D721Med (cell line): ENCODE measurements at places on chromosomes 6 and 20.

DNA sequence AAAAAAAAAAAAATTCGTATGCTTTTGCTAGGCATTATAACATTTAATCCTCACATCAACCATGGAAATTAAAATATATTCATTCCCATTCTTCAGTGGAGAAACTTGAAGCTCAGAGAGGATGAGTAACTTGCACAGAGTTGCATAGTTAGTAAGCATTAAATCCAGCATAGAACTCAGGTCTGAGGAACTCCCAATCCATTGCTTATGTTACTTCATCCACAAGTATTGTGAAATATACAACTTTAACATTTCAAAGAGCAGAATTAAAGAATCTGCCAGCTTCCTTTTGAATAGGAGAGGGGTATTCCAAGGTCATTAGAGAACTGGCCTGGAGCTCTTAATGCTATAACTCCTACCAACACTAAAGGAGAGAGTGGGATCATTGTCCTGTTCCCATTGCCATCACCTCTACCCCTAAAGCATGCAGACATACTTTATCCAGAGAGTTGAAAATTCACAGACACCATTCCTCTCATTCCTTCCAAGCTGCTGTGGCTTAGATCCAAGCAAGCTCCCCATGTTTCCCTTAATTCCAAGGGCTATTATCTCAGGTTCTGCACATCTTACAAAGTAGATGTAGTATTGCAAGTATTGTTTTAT lies 91.9 kb downstream of the FLRT3 start:
- no peak for DNase-seq

DNA sequence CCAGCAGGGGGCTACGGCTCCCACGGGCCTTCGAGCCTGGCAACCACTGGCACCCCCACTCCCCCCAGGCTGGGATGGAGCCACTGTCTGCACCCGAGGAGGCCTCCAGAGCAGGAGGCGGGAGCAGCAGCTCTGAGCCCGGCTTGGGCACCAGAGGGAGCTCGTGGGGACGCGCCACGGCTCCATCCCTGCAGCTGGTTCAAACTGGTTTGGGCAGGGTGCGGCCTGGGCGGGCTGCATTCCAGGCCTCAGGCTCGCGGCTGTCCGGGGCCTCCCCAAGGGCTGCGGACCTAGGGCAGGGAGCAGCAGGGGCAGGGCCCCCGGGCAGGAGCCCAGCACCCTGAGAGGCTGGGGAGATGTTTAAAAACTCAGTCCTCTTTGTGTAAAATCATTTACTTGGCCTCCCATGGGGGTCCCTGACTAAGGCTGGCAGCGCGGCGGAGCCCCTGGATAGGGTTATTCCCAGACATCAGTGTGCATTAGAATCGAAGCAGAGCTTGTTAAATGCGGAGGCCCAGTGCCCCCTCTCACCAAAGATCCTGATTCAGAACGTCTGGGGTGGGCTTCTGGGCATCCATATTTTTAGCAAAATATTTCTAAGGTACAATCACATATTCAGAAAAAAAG lies 4.1 kb upstream of the BCAS4 start:
- peak; percentile 85 for DNase-seq

- DNase-seq: no peak
These were observed 47.3 kb upstream of the TNFAIP3 start for GRCh38 chr6:137819740-137820139.

- DNase-seq: no peak
These were observed 39.1 kb downstream of the KCNQ2 start for GRCh38 chr20:63433351-63433750.

GRCh38 chr20:16575390-16576140 lies 2.3 kb upstream of the KIF16B start:
- no peak for DNase-seq

DNA sequence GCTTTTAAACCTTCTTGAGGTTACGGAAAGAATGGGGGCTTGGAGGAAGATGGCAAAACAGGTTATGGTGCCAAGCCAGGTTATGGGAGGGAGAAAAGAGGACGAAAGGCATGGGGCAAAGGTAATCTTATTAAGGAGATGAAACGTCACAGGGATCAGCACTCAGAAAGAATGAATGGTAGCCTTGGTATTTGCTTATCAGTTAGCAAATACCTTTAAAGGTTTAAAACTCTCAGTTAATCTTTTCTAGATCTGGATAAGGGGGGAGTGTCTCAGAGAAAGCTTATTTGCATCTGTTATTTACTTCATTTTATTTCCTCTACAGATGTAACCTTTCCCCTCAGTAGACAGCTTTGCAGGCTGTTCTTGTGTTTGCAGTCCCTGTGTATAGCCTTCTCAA lies 55.5 kb upstream of the EEF1E1 start:
- DNase-seq: no peak

DNA sequence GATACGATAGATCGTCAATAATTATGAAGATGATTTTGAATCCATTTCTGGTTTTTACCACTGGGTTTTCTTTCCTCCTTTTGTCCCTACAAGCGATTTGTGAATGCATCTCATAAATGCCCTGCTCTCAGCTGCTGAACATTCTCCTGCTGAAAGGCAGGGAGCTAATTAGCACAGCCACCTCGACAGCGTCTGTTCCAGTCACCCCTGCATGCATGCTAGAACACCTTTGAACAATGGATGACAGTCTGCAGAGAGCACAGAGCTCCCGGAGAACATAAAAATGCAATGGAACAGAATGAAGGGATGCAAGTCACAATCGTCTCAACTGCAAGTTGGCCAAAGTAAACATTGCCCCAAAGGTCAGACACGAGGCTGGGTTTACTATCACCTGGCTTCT lies 105.8 kb downstream of the SLC35B3 start:
- no peak for DNase-seq

DNA sequence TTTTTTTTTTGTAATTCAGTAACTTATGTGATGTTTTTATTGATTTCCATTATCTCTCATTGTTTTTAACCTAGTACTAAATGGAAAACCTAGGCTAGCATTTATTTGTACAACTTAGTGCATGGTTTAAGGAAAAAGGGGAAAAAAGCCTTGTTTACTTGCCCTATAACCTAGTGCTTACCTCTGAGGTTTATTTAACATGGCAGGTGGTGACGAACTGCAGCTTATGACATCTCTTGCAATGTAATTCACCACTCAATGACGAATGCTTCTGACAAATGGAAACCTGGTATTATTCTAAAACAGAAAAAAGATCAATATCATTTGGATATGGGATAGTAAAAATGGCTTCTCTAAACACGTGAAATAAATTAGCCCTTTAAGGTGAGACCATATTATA lies 618.6 kb upstream of the FLRT3 start:
- DNase-seq: no peak

- DNase-seq: no peak
These were observed 35.7 kb upstream of the ZMYND8 start for GRCh38 chr20:47392015-47392720.

- DNase-seq: no peak
These were observed 312.5 kb downstream of the EYA4 start for GRCh38 chr6:133553652-133554051.

DNA sequence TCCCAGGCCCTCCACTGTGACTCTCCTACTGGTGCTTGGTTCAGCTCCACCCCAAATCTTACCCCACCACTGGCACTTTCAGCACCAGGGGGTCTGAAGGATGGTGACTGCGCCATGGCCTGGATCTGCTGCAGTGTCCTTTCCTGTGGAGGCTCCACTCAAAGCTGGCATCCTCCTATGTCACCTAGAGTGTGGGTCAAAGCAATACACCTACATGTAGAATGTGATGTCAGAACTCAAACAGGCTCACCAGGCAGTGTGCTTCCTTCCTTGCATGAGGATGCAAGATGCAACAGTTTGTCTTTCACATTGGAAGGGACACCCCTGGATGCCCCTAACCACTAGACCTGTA lies 32.8 kb upstream of the MICB start:
- no peak for DNase-seq

GRCh38 chr20:57124366-57124765 lies 142.1 kb downstream of the BMP7 start:
- DNase-seq: no peak

DNA sequence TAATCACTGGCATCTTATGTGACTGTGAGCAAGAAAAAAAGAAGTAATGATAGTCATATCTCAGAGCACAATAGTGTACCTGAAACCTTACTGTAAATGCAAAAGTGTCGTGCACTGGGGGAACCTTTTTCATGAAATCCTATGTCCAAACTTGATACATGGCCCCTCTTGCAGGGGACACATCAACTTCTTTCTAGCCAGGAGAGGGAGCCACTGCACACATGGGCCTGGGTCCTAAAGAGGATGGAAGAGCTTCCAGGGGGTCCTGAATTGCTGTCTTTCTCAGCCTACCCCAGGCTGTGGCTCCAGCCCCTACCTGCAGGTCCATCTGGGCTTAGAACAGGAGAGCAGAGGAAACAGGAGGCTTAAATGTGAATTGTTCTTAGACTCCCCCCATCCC lies 165.7 kb downstream of the SOD2 start:
- no peak for DNase-seq

DNA sequence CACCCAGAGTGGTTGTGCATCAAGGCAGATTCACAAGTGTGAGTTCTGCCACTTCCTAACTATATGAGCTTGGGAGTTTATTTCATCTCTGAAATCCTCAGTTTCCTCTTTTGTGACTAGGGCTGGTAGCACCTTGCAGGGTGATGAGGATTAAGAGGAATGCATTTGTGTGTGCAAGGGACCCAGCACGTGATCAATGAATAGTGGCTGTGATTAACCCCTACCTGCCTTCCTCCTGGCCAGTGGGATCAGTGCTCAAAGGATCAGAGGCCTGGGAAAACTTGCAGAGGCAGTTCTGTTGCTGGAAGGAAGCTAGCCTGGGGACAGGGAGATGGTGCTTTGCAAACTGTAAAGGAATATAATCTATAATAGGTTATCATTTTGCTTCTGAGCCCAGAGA lies 7.3 kb downstream of the SDC4 start:
- DNase-seq: no peak

- no peak for DNase-seq
These were observed 805.8 kb upstream of the GJE1 start for GRCh38 chr6:141326925-141327324.

DNA sequence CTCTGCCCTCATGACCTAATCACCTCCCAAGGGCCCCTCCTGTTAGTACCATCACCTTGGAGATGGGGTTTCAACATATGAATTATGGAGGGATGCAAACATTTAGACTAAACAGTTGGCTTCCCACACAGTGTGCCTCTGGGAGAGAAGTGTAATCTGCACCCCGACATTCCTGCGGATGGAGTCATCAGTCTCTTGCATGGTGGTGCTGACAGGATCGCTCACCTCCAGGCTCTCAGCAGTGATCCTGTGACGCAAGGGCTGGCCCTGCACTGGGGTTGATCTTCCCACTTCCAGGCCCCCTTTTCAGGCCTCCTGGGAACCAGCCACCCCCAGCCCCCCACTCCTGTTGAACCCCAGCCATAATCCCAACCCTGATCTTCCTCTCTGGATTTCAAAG lies 16.0 kb upstream of the PI16 start:
- no peak for DNase-seq

- DNase-seq: no peak
These were observed 12.8 kb downstream of the TEAD3 start for GRCh38 chr6:35483893-35484645.

DNA sequence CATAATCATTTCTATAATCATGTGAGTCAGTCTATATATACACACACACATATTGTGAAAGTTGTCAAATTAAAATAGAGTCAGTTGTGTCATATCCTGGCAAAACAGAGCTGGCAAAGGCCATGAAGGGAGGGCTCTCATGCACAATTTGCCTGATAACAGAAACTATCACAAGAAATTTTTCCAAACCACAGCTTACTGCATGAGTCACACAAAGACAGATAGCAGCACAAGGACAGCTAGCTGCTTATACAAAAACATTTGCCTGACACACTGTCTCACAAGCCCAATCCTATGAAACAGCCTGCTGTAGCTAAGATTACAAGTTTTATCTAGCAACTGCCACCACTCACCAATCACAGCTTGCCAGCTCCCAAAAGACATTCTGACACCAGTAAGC lies 848.5 kb upstream of the MAN1A1 start:
- no peak for DNase-seq

DNA sequence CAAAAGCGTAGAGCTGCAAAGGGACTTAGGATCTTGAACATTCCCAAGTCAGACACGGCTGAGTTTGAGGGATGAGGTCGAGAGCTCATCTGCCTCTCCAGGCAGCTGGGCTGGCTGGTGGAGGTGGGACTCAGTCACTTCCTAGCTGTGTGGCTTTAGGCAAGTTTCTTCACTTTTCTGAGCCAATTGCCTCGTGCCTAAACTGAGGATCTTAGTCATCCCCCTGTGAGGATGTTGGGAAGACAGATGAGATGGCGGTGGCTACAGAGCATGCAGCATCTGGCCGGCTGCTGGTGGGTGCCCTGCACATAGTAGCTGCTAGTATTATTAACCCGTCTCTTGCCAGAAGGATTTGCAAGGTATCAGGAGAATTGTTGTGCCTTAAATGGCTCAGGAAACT lies 27.5 kb downstream of the TFAP2C start:
- no peak for DNase-seq

DNA sequence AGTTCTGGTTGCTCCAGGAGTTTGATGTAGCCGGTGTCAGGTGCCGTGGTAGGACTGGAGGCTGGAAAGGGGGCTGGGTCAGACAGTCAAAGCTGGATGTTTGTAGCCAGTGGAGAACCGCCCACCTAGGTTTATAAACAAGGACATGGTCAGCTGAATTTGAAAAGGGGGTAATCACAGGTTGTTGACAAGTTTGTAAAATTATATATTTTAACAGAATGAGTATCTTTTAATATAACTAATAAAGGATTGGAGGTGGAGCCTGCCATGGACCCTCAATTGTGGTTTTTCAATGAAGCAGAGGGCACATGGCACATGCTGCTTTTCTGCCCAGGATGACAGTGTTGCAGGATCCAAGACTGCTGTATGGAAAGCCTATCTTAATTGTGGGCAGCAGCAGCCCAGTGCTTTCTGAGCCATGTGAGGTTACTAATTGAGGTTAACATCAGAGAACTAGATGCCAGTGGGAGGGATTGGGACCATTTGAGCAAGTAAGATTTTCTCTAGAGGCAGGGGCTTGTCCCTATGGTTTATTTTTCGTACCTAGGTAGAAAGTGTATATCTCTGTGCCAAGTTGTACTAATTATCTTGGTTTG lies 9.7 kb downstream of the HECA start:
- DNase-seq: no peak

DNA sequence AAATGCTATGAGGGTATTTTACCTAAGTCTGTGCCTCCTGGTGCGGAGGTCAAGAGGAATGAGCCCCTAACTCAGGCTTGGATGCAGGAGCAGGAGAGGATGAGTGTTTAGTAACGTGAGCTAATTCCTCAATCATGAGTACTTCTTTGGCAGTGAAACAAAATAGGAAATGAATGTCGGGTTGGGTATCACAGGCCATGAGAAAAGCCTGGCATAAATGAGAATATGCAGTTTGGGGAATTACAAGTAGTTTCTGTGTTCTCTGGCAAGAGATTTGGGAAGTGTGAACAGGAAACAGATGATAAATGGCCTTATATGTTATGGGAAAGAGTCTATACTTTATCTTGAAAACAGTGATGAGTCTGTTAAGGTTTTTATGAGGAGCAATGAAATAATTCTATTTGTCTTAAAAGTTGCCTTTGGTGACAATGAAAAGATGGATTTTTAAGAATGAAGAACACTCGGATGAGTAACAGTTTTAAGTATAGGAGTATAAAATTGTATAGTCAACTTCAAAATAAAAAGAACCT lies 59.0 kb upstream of the RNF146 start:
- no peak for DNase-seq
